ENCODE measurements at places on chromosomes 13 and 19.

GRCh38 chr13:113589961-113590339 lies 5.4 kb downstream of the TFDP1 start:
- no peak for DNase-seq

GRCh38 chr13:67147342-67148133 lies 82.6 kb downstream of the PCDH9 start:
- no peak for DNase-seq

DNA sequence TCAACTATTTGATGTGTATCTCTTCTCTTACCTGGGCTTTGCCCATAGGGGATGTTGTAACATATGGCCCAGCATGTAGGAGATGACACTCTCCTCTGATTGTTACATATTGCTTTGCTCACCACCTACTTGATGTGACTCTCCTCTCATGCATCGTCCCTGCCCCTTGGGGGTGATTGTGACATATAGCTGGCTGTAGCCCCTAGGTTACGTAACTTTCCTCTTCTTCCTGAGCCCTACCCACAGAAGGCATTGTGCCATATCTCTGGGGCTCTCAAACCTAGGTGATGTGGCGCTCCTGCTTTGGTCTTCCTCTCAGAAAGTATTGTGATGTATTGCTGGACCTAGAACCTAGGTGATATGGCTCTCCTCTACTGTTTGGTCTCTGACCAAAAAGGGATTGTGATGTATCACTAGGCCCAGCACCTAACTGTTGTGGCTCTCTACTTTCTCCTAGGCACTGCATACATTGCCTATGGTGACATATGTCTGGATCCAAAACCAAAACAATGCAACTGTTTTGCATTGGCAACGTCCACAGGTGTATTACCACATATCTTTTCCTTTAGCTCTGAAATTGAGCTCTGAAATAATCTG lies 71.9 kb upstream of the ZNF724 start:
- DNase-seq = no peak

GRCh38 chr13:114222461-114222968 lies 12.2 kb upstream of the CDC16 start:
- no peak for DNase-seq

DNA sequence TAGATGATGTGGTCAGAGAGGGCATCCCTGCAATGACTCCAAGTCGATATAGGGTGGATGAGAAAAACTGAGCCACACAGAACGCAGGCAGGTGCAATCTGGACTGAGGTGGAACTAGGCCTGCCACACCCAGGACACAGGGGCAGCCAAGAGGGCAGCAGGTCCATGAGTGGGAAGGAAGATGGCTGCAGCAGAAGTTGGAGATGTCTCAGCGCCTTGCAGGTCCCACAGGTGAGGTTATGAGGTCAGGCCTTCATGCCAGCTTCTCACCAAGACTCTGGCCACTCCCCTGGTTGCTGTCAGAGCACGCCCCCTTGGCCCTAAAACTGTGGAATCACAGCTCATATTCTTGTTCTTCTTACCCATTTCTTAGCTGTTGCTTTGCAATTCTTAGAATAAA lies 147.7 kb upstream of the VSTM2B start:
- DNase-seq = no peak

DNA sequence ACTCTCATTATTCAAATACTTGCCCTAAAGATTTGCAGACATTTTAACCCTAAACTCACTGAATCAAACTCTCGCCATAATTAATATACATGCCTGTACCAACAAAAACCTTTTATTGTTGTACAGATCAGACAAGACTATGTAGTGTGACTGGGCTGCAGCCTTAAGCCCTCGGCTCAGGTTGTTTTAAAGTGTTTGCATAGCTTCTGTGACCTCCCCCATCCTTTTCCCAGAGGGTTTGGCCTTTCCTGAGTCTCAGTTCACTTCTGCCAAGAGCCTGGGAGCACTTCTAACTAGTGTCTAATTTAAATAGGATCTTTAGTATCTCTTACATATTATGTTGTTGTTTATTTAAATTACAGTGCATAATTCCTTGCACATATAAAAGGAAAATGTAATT lies 158.2 kb downstream of the HS6ST3 start:
- DNase-seq = no peak

All from stimulated activated CD4-positive, alpha-beta T cell treated with anti-CD3 and anti-CD28 coated beads, Interleukin-15, amount 100 ng/mL, for 24 hours (primary cell).